ENCODE measurements at places on chromosomes 2 and 18. TPM values are rescaled to one million over a fixed set of nuclear protein-coding genes. Genes with fewer than 3 reads are reported as not detected.

DNA sequence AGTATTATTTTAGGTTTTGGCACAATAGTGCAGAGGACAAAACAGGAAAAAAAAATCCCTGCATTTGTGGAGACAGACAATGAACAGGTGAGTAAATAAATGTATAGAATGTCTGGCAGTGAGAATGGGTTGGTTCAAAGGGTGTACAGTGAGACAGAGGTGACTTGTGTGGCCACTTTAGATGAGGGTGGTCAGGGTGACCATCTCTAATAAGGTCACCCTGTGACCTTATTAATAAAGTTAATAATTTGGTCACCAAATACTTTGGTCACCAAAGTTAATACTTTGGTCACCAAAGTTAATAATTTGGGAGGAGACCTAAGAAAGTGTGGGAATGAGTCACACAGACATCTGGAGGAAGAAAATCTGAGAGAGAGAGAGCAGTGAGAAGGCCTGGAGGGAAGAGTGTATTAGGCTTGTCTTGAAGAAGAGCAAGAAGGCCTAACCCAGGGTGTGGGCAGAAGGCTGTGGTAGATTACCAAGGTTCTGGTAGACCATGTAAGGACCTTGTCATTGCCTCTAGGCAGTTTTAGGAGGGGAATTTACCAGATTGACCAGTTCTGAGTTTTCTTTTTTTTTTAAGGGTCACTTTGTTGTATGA, 1368.4 kb upstream of the CELF4 start:
- no peak for DNase-seq

DNA sequence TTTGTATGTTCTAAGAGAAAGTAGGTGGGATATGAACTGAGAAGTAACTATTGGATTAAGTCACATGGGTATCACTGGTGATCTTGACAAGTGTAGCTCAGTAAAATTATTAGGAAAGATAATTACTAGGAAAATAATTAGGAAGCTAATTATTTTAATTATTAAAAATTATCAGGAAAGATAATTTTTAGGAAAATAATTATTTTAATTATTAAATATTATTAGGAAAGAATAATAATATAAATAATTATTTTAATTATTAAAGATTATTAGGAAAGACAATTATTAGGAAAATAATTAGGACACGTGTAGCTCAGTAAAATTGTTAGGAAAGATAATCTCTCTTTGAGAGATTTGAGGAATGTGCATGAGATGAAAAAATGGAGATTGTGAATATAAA, 623.4 kb upstream of the PIK3C3 start:
- DNase-seq = no peak

DNA sequence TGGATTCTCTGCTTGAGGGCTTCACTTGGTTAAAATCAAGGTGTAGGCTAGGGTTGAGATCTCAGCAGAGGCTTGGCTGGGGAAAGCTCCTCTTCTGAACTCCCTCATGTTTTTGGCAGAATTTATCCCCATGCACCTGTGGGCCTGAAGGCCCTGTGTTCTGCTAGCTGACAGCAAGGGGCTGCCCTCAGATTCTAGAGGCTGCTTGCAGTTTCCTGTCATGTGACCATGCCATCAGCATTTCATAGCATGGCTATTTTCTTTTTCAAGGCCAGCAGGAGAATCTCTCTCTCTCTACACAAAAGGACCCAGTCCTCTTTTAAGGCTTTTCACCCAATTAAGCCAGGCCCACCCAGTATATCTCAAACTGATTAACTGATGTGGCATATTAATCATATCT, 514.8 kb upstream of the HNMT start:
- no peak for DNase-seq

The MOGAT1 gene
- not detected for total RNA-seq

DNA sequence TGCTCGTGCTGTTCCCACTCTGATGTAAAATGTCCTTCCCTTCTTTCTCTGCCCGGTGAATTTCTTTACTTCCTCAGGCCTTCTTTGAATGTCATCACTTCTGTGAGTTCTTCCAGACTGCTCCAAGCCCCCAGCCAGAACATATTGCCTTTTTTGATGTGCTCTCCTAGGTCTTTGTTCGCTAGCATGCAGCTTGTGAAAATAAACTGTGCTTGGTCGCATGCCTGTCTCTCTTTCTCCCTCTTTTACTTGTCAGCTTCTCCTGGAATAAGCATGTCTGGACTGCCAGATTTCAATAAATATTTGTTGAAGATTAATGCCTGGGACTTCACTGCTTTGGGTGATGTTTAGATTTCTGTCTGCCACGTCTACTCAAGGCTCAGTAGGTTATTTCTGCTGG, 82.7 kb upstream of the ARHGAP28 start:
- DNase-seq = no peak

DNA sequence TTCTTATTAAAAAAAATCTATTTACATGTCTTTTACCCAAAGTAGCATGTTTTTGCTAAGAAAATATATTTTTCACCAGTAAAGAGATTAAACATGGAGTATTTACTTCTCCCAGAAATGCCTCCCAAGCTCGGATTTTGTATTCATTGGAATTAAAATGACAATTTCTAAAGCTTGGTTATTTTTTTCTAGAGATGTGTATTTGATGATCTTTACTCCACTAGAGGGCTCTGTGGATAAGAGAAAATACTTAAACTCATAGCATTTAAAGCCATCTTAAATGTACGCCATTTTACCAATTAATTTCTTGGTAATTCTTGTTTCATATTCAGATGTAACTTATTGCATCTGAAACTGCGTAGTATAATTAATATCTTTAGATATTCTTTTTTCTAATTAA, 461.4 kb downstream of the GALR1 start:
- no peak for DNase-seq

The HOXD13 gene
- not detected for total RNA-seq

- DNase-seq = peak; percentile 92
These were observed at the start of gene GALM for GRCh38 chr2:38665854-38666555. GALM (plus strand) TSS chr2:38666114; CDS start chr2:38666162, 48 bp downstream.

The CPO gene
- total RNA-seq = 0.33 TPM

GRCh38 chr2:84653302-84653701, 137.0 kb downstream of the DNAH6 start:
- no peak for DNase-seq

- DNase-seq = no peak
These were observed 65.4 kb upstream of the WDR75 start for GRCh38 chr2:189375842-189376241.

The NTSR2 gene
- total RNA-seq = not detected

The KHK gene
- total RNA-seq = 1.3 TPM

The EFR3B gene
- 2.9 TPM for total RNA-seq

DNA sequence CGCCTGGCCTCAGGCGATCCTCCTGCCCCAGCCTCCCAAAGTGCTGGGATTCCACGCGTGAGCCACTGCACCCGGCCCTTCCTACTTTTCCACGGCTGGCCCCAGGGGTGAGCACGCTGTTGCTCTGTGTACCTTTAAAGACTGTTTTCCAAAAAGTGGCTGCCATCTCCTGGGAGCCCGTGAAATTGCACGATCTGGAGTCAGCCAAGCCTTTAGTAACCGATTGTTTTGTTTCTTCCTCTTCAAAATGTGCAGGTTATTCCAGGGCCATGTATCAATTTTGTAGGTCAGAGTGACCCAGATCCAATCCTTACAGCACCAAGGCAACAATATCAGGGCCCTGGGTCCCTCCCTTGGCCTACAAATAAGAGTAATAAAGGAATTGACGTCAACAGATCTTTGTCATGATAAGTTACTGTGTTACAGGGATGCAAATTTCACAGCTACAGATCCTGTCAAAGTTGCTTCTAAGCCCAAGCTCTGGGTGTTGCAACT, 135.6 kb upstream of the ZNF236 start:
- DNase-seq = no peak

- DNase-seq = no peak
These were observed 19.4 kb downstream of the ZNF516 start for GRCh38 chr18:76475450-76476194.
